ENCODE measurements at places on chromosomes 3 and 15. TPM values are rescaled to one million over a fixed set of nuclear protein-coding genes. Genes with fewer than 3 reads are reported as not detected.

WDR53 gene
- total RNA-seq = 16.5 TPM

TMEM40 gene
- total RNA-seq = not detected

GRM2 gene
- 0.11 TPM for total RNA-seq

ANKRD63 gene
- not detected for total RNA-seq

JMJD7 gene
- 16.0 TPM for total RNA-seq

FAM107A gene
- total RNA-seq = not detected

C15orf62 gene
- total RNA-seq = 2.4 TPM

SLC25A26 gene
- 14.2 TPM for total RNA-seq

SKOR1 gene
- 1.6 TPM for total RNA-seq

CPNE4 gene
- not detected for total RNA-seq

CISH gene
- not detected for total RNA-seq

IQCB1 gene
- 100 TPM for total RNA-seq

ASB7 gene
- 17.4 TPM for total RNA-seq

KBTBD8 gene
- total RNA-seq = 26.3 TPM

ZBBX gene
- not detected for total RNA-seq

RIOX2 gene
- total RNA-seq = 32.0 TPM

CYB561D2 gene
- total RNA-seq = 17.8 TPM

LMLN gene
- 7.1 TPM for total RNA-seq

PLA2G4E gene
- not detected for total RNA-seq

FHIT gene
- 10.9 TPM for total RNA-seq

SORD gene
- total RNA-seq = 18.5 TPM

CKMT1B gene
- 3.8 TPM for total RNA-seq

DTX3L gene
- 0.94 TPM for total RNA-seq

GPR171 gene
- total RNA-seq = not detected

All from OCI-LY7 (cell line).